ENCODE measurements at places on chromosomes 3 and 15.

- no peak for DNase-seq
These were observed 156.7 kb upstream of the MEF2A start for GRCh38 chr15:99409097-99409473.

- peak; percentile 88 for DNase-seq
These were observed at the start of gene CCR4 for GRCh38 chr3:32951410-32951811. TSS of gene CCR4 (plus strand) at chr3:32951644. CDS start at chr3:32953423, 1,779 bp downstream.

- DNase-seq, result peak; percentile 5
These were observed 7.8 kb upstream of the GPR171 start for GRCh38 chr3:151210676-151211381.

- DNase-seq, result no peak
These were observed 91.1 kb downstream of the OSBPL10 start for GRCh38 chr3:31890007-31890406.

GRCh38 chr3:53570709-53571108 lies 76.3 kb downstream of the CACNA1D start:
- no peak for DNase-seq

GRCh38 chr3:115217678-115218451 lies 70.8 kb upstream of the ZBTB20 start:
- DNase-seq, result peak; percentile 24

DNA sequence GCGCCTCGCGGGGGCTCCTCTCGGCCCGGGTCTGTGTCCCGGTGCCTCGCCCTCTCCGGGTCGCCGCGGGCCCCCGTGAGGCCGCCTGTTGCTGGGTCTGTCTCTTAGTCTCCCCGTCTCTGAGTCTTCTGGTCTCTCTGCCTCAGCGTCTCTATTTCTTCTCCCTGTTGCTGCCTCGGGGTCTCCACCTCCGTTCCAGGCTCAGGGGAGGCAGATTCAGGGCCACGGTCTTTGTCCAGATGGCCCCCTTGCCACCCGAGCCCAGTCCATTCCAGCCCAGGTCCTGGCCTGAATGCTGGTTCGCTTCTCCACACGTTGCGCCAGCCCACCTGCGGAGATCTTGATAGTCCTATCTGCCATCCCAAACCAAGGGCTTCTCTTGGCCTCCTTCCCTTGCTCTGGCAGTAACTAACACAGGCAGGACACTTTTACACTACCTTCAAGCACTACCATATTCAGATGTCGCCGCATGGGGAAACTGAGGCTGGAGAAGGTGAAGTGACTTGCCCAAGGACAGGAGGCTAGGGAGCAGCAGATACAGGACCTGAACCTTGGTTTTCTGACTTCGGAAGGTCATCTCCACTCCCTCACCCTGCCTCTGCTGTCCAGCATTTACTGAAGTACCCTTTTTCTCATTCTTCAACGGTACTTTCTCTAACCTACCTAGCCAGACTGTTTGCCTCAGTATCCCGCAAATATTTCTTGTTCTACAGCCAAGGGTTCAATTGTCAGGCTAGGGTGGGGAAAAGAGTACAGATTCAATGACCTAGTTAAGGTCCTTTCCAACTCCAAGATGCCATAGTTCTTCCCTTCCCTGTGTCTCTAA lies 616 bp upstream of the IGDCC4 start:
- no peak for DNase-seq

GRCh38 chr3:40780291-40780924 lies 255.6 kb downstream of the ZNF621 start:
- DNase-seq, result no peak

DNA sequence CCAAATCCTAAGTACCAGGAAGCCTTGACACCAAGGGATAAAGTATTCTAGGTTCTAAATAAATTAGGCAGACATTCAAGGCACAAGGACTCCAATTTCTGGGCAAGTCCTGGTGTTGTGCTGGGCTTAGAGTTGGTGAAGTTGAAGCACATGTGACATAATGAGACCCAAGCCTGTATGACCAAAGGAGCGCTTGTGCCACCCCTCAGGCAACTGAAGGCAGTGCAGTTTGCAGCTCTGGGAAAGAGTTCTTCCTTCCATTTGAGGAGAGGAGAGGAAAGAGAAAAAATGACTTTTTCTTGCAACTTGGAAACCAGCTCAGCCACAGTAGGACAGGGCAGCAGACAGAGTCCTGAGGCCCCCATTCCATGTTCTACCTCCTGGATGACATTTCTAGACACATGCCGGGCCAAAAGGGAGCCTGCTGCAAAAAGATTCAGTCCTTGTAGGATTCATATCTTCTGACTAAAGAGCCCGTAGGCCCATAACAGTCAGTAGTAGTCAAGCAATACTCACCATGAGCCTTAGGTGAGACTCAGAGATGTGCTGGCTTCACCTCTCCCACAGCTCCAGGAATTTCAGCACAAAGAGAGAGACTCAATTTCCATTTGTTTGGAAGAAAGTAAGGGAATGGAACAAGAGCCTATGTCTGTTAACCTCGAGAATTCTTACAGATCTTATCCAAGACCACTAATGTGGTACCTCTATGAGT lies 588.8 kb upstream of the BCHE start:
- DNase-seq, result no peak

- peak; percentile 83 for DNase-seq
These were observed 11.8 kb downstream of the ANAPC13 start for GRCh38 chr3:134473868-134474546.

GRCh38 chr15:78751602-78751979 lies 59.7 kb downstream of the ADAMTS7 start:
- no peak for DNase-seq

DNA sequence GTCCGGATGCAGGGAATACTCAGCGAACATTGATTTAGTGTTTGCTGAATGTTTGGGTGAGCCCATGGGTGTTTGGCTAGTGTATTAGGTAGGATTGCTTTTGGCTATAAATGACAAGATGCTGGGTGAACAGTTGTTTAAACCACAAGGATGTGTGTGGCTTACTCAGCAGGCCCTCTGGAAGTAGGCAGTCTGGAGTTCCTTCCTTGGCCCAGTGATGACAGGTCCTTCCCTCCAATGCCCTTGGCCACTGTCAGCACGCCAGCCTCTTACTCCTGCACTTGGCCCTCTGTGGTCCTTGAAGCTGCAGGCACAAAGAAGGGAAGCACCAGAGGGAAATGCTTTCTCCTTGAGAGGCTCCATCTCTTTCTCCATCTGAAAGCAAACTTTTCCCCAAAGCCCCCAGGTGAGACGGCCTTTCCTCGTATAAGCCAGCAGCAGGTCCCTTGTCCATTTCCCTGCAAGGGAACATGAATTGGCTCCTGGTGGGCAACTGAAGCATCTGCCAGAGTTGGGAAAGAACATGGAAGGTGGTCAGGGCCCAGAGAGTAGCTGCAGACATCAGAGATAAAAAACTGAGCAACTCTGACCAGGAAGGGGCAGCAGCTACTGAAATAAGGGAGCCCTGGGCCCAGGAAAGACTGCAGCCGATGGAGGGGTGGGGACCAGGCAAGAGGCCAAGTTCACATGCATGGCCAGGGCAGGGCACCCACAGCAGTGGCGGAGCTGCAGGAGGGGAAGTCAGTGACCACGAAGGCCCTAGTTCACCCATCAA lies 105.0 kb downstream of the TPRA1 start:
- DNase-seq, result no peak

DNA sequence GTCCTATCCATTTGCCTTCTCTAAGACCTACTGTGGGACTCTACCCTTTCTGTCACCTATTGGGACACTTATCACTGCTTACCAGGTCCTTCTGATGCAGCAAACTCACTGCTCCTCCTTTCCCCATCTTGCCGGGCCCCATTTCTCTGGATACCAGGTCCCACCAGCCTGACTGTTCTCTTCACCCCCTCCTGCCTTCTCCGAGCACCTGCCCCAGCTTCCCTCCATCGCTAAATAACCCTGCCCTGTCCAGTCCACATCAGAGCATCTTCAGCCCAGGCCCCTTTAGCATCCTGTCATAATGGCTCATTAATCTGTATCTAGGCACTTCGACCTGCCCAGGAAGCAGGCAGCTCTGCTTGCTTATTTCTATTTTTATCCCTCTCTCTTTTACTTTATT lies 74.7 kb downstream of the CRYGS start:
- DNase-seq, result no peak

DNA sequence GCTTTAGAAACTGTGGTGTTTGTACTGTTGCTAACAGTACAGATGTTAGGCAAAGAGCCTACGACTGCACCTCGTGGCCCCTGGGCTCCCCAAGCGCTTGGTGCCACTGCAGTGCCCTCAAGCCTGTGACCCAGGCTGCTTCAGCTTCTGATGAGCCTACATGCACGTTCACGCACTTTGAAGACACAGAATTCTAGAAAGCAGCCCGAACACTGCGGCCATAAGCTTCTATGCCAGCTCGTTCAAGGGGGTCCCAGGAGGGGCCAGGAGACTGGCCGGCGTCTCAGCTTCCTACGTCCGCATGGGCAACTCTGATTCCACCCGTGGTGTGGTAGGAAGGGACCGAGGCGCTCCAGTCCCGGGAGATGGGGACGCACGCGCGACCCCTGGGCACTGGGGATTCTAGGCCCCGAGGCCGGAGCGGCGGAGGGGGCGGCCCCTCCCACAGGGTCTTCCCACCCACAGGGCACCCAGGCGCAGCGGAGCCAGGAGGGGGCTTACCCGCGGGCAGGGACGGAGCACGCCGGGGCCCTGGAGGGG lies 653 bp downstream of the MYO5C start:
- DNase-seq, result no peak

GRCh38 chr15:49152552-49153312 lies 2.7 kb downstream of the COPS2 start:
- DNase-seq, result no peak

GRCh38 chr3:111809186-111809585 lies 49.9 kb upstream of the PHLDB2 start:
- no peak for DNase-seq

DNA sequence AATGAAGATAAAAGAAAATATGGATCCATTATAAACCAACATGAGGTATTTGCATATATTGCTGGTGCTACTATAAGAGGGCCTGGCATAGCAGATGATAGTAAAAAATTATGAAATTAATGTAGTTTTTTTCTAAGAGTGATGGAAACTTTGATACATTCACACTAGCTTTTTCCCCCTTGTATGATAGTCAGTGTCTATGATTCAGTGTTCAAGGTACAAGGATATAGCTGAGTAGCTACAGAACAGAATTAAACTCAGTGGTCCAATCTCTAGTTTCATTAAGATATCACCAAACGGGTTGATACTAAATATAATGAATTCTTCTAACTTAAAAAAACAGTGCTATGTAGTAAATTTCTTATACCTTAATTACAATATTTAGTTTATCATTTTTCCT lies 49.9 kb upstream of the XRN1 start:
- no peak for DNase-seq

DNA sequence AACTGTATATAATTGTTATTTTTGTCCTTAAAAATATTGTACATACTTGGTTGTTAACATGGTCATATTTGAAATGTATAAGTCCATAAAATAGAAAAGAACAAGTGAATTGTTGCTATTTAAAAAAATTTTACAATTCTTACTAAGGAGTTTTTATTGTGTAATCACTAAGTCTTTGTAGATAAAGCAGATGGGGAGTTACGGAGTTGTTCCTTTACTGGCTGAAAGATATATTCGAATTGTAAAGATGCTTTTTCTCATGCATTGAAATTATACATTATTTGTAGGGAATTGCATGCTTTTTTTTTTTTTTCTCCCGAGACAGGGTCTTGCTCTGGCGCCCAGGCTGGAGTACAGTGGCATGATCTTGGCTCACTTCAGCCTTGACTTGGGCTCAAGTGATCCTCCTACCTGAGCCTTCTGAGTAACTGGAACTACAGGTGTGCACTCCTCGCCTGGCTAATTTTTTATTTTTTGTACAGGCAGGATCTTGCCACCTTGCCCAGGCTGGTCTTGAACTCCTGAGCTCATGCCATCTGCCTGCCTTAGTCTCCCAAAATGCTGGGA lies 10.7 kb downstream of the NFKBIZ start:
- DNase-seq, result no peak

DNA sequence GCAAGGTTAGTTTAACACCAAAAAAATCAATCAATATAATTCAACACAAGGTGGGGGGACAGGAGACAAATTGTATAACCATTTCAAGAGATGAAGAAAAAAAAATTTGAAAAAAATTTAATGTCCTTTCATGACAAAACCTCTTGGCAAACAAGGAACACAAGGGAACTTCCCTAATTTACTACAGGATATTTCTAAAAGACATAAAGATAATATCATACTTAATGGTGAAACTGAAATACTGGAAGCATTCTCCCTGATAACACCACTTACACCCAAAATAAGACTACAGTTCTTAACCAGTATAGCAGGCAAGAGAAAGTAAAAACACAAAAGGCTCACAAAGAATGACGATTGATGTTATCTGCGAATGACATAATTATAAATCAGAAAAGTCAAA lies 44.7 kb downstream of the IFT57 start:
- DNase-seq, result no peak

DNA sequence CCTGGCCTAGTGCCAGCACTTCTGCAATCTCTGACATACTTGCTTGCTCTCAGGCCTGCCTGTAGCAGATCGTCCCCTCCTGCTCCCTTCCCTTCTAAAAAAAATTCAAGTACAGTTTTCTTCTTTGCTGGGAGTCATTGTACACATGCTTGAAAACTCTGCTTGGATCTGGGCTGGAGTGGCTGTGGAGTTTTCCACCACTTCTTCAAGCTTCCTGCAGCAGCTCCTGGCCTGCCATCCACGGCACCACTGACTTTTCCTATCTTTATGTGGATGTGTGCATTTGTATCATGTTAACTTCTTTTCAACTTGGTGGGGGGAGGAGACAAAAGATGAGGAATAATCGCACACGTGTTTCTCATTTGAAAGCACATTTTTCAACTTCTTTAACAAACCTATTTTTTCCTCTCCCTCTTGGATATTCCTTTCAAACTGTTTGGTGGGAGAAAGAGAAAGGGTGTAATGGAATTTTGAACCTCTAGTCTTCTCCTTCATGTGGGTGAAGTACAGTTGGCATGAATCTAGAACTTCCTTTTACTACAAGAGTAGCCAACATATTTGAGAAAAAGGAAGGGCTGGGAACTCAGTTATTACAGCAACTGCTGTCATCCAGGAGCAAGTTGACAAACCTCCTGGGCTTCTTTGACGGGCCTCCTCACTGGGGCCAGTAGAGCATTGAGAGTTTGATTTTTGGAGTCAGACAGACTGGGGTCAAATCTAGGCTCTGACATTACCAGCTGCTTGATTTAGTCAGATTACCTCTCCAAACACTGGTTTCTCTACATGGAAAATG lies 61.2 kb upstream of the LRTM1 start:
- DNase-seq, result no peak

All from erythroblast (primary cell).